Hindlimb muscle (tissue), 1 donor: ENCODE measurements at places on chromosomes 7 and 10. TPM values are rescaled to one million over a fixed set of nuclear protein-coding genes. Genes with fewer than 3 reads are reported as not detected.
A peak's percentile ranks its signal among the peaks of the same experiment; 100 is the strongest.

DNA sequence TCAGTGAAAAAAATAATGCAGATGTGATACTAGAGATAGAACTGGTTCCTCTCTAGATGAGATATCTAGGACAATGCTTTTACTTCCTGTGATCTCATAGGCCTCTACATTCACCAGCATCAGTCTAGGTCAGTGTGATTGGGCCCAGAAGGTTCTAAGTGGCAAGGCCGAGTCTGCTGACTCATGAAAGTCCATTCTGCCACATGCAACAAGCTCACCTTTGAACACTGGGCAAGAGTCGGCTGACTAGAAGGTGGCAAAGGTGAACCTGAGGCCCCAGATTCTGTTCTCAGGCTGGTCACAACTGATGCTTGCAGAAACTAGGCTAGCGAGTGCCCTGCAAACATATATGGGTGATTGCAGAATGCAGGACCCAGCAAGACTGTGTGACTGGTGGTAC is 105.7 kb upstream of the PLXNA4 start:
- no peak for DNase-seq

DNA sequence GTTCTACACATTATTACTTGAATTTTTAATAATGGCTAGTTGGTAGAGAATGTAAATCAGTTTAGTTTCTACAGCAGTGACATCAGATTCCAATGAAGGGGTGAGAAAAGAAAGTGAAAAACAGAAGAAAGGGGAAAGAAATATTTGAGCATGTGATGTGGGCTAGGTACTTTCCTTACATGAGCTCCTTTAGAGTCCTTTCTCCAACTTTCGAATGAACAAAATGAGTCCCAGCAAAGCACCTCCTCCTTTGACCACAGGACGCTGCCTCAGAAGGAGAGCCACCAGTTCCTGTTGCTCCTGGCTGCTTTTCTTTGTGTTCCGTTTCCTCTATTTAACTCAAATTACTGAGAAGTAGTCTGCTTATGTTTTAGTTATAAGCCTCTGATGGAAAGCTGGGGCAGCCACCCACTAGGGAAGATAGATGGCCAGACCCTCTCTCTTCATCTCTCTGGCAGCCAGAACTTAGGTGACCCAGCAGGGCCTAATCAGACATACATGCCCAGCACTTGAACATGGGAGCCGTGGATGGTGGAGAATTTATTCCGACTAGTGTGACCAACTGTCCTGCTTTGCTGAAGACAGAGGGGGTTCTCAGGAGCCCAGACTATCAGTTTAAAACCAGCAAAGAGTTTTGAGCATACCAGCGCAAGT is 82.4 kb upstream of the NME8 start:
- DNase-seq: no peak

Gene CCL24
- polyA plus RNA-seq: not detected

- no peak for DNase-seq
These were observed 109.2 kb downstream of the PDGFA start for GRCh38 chr7:410395-410910.

DNA sequence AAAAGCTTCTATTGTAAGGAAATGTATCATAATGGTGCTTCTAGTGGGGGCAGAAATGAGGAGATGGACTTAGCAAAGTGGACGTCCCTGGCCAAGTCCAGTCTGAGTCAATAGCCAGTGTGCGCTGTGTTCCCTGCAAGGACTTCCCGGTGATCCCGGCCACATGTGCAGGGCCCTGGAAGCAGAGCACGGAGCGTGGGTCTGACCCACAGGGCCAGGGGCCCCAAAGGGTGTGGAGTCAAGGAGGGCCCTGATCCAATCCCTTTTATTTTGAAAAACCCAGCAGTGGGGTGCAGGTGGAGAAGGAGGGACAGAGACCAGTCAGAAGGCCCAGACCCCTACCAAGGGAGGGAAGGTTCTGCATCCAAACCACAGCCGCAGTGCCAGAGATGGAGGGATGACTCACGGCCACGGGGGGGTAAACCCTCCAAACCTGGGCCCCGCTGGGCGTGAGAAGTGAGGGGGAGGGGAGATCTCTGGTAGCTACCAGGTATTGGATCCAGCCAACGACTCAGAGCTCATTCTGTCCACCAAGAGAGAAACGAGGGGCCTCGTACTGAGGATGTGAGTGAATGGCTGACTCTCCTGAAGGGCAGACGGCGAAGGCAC is 57.2 kb upstream of the VIPR2 start:
- no peak for DNase-seq

GRCh38 chr7:111138193-111138569 is 47.3 kb downstream of the LRRN3 start:
- DNase-seq: no peak

GRCh38 chr7:45236666-45237065 is 79.1 kb downstream of the RAMP3 start:
- no peak for DNase-seq

DNA sequence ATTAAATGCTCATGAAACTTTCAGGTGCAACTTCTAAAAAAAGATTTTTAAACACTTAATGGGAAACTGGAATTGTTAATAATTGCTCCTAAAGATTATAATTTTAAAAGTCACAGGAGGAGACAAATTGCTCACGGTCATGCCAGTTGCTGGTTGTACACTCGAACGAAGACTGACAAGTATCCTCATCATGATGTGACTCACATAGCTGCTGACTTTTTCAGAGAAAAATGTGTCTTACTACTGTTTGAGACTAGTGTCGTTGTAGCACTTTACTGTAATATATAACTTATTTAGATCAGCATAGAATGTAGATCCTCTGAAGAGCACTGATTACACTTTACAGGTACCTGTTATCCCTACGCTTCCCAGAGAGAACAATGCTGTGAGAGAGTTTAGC is 79.3 kb downstream of the ITGB8 start:
- no peak for DNase-seq

GRCh38 chr7:107715531-107715930 is 28.4 kb upstream of the CBLL1 start:
- DNase-seq: no peak

DNA sequence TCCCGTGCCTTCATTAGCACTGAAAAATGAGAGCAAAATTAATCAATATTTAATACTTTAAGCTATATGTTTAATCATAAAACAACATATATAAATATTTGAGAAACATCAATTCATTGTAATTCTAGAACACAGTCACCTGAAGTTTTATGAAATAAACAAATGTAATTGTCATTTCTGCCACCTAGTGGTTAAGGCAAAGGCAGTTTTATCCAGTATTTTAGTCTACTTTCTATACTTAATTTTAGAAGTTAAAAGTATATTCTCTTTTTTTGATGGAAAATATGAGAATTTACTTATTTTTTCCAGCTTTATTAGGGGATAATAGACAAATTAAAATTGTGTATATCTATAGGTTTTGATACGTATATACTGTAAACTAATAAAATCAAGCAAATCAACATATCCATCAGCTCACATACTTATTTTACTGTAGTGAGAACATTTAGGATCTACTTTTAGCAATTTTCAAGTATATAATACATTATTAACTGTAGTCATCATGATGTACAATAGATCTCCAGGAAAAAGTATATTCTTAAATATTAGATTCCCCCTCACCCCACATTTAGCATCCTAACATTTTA is 16.9 kb downstream of the PCGF6 start:
- no peak for DNase-seq

DNA sequence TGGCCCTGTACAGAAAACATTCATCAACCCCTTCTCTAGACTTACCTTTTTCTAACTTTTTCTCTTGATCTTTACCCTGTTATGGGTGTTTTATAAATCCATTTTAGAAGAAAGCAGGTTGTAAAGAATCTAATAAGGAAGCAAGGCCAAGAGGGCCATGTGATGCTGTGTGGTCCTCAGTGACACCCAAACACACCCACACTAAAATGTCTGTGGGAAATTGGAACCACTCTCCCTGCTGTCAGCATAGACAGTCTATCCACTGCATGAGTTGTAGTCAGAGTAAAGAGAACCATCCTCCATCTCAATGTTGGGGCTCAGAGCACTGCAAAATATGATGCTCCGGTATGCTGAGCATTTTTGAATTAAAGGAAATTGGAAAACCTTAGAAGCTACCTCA is 235.5 kb downstream of the SKIDA1 start:
- DNase-seq: no peak

DNA sequence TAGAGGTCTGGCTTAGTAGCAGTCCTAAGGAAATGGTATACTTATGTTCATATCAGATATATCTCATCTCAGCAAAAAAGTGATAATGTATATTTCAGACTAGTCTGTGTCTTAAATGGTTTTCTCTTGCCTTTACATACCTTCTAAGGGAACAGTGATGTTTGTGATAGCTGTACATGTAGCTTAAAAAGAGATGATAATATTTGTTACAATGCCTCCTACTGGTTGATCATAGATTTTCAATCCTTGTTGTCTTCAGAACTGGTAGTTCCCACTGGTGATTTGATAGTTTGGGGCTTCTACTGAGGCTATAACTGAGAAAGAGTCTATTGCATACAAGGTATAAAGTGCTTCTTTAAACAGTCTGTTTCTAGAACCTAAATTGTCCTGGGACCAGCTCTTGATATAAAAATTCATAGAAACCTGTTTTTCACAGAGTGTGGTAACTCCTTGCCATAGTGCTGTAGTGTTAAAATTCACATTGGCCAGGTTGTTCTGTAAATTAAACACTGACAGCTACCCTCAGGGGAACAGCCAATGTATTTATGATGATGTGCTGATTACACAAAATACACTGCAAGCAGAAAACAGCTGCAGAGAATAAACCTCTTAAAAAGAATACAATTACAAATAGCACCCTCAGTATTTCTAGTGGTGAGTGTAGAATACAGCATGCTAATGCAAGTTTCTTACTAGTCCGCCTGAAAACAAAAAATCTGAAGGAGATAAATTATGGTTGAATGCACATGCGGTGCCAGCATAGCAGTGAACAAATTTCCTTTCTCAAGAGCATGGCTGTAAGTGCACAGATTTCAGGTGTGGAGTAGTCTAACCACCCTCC is 90.3 kb downstream of the BTRC start:
- no peak for DNase-seq

Gene FOXP2
- 9.3 TPM for polyA plus RNA-seq

GRCh38 chr10:5589661-5590511 is 65.1 kb downstream of the CALML3 start:
- DNase-seq: no peak

GRCh38 chr7:102281785-102282184 is 4.9 kb upstream of the SH2B2 start:
- no peak for DNase-seq

- no peak for DNase-seq
These were observed 231.5 kb downstream of the ELFN1 start for GRCh38 chr7:1901431-1902210.

Gene TNS3
- polyA plus RNA-seq: 24.9 TPM

Gene NEUROD6
- not detected for polyA plus RNA-seq

Gene COL1A2
- polyA plus RNA-seq: 3,136 TPM

DNA sequence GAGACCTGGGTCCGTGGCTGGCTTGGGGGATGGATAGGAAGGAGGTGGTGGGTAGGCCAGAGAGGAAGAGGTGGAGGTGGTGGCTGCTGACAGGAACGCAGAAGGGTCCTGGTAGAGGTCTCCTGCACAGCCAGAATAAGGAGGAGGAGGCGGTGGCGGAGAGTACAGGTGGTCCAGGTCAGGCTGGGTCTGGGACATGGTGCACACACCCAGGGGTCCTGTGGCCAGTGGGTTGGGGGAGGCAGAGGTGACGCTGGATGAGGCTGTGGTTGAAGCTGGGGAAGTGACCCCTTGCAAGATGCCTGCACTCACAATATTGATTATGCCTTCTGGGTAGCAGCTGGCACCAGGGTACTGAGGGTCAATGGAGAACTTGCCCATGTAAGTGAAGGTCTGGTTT is 2.2 kb downstream of the EGR2 start:
- peak; percentile 13 for DNase-seq

- DNase-seq: no peak
These were observed 134.6 kb upstream of the CHST15 start for GRCh38 chr10:124227988-124228387.

- no peak for DNase-seq
These were observed 26.5 kb downstream of the LMTK2 start for GRCh38 chr7:98133181-98133580.

- no peak for DNase-seq
These were observed 109.6 kb downstream of the CPXM2 start for GRCh38 chr10:123781956-123782500.

Gene AIFM2
- 3.5 TPM for polyA plus RNA-seq

Gene PTPRE
- 5.5 TPM for polyA plus RNA-seq

DNA sequence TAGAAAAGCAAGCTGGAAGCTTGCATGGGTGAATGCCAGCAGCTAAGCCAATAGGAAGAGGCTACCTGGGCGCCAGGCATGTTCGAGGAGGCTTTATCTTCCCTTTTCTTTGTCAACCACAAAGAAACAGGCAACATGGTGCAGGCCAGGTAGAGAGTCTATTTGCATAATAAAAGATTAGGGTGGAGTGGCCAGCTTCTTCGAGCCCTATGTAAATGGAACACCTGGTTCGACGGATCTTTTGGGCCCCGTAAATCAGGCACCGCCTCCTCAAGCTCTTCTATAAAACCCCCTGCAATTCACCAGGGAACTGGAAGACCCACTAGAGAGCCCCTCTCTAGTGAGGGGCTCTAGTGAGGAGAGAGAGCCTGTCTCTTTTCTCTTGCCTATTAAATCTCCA is 1106.2 kb upstream of the CELF2 start:
- no peak for DNase-seq

DNA sequence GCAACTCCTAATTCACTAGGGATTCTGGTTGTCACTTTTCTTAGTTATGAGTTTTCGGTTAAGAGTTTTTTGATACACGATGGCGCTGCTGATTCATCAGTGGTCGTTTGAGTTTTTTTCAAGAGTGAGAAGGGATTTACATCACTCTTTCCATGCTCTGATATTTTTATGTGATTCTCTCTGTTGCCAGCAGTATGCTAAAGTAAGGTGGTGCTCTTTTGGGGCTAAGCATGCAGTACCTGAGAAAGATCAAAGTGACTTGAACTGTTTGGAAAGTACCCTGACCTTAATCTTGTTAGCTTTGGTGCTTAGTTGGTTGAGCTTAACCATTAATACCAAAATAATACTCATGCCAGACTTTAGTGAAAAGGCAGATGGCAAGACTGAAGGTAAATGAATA is 28.1 kb downstream of the STAMBPL1 start:
- no peak for DNase-seq

GRCh38 chr10:125062227-125062913 is 98.0 kb downstream of the CTBP2 start:
- no peak for DNase-seq

DNA sequence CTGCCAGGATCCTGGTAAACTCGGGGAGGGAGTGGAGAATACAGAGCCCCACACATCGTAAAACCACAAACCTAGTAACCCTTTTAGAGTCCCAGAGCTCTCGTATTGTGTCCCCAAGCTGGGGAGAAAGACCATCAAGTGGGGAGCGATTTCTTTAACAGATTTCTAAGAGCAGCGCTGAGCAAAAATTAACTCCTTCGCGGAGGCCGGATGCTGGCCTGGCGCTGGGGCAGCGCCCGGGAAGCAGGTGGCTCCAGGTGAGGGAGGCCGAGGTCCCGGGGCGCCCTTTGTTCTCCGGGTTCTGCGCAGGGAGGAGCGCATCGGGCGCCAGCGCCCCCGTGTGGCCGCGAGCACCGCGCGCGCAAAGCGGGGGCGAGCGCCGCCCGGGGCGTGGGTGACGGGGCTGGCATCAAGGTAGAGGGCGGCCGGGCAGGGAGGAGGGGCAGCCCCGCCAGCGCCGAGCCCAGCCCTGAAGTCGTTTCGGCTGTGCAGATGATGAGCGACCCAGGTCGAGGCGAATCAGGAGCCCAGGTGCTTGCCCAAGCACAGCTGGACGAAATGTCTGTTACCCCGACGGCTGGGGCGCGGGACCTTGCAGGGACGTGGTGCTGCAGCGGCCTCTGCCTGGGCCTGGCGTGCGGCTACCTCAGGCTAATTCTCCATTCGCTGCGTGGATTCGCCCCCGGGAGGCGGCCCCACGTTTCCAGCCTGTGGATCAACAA is 10.4 kb upstream of the FGFR2 start:
- peak; percentile 50 for DNase-seq
